ENCODE measurements at places on chromosomes 1 and 21. TPM values are rescaled to one million over a fixed set of nuclear protein-coding genes. Genes with fewer than 3 reads are reported as not detected.

The PRAMEF9 gene
- total RNA-seq, result not detected

DNA sequence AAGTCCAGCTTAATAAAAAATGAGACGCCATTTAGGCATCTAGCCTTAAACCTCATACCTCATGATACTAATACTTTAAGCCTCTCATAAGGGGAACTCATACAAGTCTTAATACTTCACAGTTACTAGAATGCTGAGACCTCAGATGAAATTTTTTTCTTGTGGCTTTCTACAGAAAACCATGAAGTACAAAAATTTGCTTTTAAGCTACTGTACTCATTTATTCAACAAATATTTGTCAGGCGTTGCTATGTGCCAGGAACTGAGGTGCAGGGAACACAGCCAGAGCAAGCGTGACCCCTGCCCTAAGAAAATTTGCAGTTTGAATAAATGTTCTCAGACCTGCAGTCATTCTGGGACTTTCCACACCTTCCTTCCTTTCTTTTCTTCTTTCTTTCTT is 150.6 kb downstream of the MRPL39 start:
- H3K27me3 ChIP-seq, result no peaks in the 10 kb centered on the region
- H3K27ac ChIP-seq, result peak overlapping the region; percentile 75
- H3K4me3 ChIP-seq, result no peak overlapping the region
- H3K4me1 ChIP-seq, result peaks cover 9% of the 10 kb centered on the region

DNA sequence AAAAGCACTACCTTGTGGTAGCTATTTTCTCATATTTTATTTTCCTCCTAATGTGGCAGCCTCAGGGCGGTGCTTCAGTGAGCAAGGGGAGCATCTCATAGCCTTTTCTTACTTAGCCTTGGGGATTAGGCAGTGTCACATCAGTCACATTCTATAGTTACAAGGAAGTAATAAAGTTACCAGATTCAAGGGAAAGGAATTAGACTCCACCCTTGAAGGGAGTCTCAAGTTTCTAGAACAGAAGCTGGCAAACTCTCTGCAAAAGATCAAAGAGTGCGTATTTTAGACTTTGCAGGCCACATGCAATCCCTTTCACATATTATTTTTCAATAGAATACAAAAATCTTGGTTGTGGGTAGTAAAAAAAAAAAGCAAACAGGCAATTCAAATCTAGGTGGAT is 350.4 kb downstream of the AMY1C start:
- no peaks in the 10 kb centered on the region for H3K27me3 ChIP-seq
- no peak for DNase-seq
- no peaks in the 10 kb centered on the region for H3K4me1 ChIP-seq
- no peaks in the 10 kb centered on the region for H3K36me3 ChIP-seq
- H3K4me3 ChIP-seq, result no peak overlapping the region
- no peak overlapping the region for H3K27ac ChIP-seq

The AUNIP gene
- 0.50 TPM for total RNA-seq

The DCDC2B gene
- not detected for total RNA-seq

GRCh38 chr21:27152996-27153395 is 186.1 kb upstream of the ADAMTS5 start:
- no peak overlapping the region for H3K27ac ChIP-seq
- no peak overlapping the region for H3K4me3 ChIP-seq
- H3K36me3 ChIP-seq, result no peaks in the 10 kb centered on the region

DNA sequence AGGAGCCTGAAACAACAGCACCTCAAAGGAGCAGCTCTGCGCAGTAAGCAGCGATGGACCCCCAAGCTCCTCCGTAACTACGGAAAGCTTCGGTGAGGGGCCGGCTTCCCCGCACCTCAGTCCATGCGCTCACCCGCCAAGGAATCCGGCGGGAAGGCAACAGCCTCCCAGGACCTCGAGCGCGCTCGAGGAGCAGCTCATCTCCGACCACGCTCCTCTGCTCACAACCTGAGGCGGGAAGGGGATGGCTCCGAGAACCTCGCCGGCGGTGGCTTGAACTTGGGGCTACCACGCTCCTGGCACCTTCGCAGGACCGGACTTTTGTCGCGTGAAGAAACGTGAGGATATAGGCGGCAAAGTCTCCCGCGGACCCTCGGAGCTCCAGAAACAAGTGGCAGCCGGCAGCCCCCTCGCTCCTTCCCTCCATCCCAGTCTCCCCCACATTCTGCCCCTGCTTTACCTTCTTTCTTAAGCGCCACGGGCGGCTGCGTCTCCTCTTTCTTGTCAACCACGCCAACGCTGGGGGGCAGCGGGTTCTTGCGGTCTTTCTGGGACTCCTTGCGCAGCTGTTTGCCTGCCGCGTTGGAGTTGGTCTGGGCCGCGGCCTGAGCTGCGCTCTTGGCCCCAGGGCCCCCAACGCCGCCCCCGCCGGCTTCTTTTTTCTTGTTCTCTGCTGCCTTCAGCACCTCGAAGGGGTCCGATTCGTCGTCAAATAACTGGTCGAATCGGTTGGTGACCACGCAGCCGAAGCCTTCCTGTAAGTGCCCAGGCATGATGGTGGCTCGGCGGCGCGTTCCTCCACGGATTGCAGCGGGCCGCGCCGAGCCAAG is 459 bp downstream of the SERBP1 start:
- H3K4me3 ChIP-seq, result peak overlapping the region; percentile 80
- DNase-seq, result peak; percentile 36
- H3K27ac ChIP-seq, result peak overlapping the region; percentile 98
- peaks cover 17% of the 10 kb centered on the region for H3K36me3 ChIP-seq

The MIXL1 gene
- total RNA-seq, result 0.58 TPM

GRCh38 chr21:45309987-45310381 is 22.3 kb upstream of the POFUT2 start:
- no peaks in the 10 kb centered on the region for H3K27me3 ChIP-seq
- no peak overlapping the region for H3K4me3 ChIP-seq
- no peak overlapping the region for H3K27ac ChIP-seq
- no peaks in the 10 kb centered on the region for H3K36me3 ChIP-seq

The RAB3B gene
- 0.03 TPM for total RNA-seq

DNA sequence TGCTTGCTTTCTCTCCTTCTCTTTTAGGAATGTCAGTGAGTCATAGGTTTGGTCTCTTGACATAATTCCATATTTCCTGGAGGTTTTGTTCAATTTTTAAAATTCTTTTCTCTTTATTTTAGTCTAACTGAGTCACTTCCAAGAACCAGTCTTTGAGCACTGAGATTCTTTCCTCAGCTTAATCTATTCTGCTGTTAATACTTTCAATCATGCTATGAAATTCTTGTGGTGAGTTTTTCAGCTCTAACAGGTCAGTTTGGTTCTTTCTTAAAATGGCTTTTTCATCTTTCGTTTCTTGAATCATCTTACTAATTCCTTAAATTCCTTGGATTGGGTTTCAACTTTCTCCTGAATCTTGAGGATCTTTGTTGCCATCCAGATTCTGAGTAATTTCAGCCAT is 321.0 kb downstream of the PTBP2 start:
- no peaks in the 10 kb centered on the region for H3K4me1 ChIP-seq
- H3K36me3 ChIP-seq, result no peaks in the 10 kb centered on the region
- no peak for DNase-seq

GRCh38 chr1:180631194-180631765 is 542 bp upstream of the XPR1 start:
- no peaks in the 10 kb centered on the region for H3K36me3 ChIP-seq
- H3K4me3 ChIP-seq, result no peak overlapping the region
- peak overlapping the region; percentile 92 for H3K27ac ChIP-seq
- H3K4me1 ChIP-seq, result peaks cover 3% of the 10 kb centered on the region

DNA sequence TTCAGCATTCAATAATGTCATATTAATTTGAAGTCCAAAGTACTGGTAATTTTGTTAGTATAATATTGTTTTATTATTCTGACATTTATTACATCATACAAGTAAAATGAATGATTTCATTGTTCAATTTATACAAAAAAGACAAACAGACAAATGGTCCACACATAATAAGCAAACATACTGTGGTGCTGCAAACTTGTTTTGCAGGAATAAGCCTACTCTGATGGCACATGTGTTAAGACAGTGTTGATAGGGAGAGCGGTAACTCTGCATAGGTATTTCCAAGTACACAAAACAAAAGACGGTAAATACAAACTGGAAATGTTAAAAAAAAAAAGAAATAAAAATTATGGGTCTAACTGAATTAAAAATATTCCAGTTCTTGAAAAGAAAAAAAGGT is 59.7 kb upstream of the DPYD start:
- no peaks in the 10 kb centered on the region for H3K4me1 ChIP-seq
- H3K27ac ChIP-seq, result no peak overlapping the region
- H3K4me3 ChIP-seq, result no peak overlapping the region
- H3K36me3 ChIP-seq, result no peaks in the 10 kb centered on the region
- no peak for DNase-seq

GRCh38 chr1:8142955-8143629 is 117.0 kb upstream of the ERRFI1 start:
- no peak overlapping the region for H3K4me3 ChIP-seq
- H3K4me1 ChIP-seq, result peaks cover 13% of the 10 kb centered on the region
- no peak overlapping the region for H3K27ac ChIP-seq
- H3K36me3 ChIP-seq, result no peaks in the 10 kb centered on the region
- no peaks in the 10 kb centered on the region for H3K27me3 ChIP-seq

DNA sequence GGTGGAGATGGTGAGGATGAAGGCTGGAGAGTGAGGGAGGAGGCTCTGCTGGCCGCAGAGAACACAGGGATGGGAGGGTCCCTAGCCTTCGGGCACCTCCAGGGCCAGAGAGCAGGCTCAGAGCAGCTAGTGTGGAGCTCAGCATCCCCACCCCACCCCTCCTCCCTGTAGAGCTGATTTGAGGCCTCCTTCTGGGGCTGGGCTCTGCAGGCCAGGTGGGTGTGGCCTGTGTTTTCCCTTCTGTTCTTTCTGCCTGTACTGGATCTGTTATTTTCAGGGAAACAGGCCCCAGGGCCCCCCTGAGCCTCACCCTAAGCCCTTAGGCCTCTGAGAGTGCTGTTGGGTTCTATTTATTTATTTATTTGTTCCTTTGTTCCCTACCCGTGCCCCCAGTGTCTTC is 44.8 kb downstream of the TMCC2 start:
- H3K27ac ChIP-seq, result no peak overlapping the region
- no peaks in the 10 kb centered on the region for H3K36me3 ChIP-seq
- H3K27me3 ChIP-seq, result no peaks in the 10 kb centered on the region
- H3K4me1 ChIP-seq, result peaks cover 33% of the 10 kb centered on the region

GRCh38 chr1:244118109-244118761 is 67.2 kb downstream of the ZBTB18 start:
- H3K27ac ChIP-seq, result no peak overlapping the region
- DNase-seq, result no peak
- H3K27me3 ChIP-seq, result no peaks in the 10 kb centered on the region
- no peak overlapping the region for H3K4me3 ChIP-seq

- H3K27ac ChIP-seq, result no peak overlapping the region
- H3K36me3 ChIP-seq, result no peaks in the 10 kb centered on the region
- DNase-seq, result no peak
- H3K4me3 ChIP-seq, result no peak overlapping the region
- H3K27me3 ChIP-seq, result peaks cover 2% of the 10 kb centered on the region
Observed at GRCh38 chr1:204350857-204351573, 8.7 kb downstream of the PLEKHA6 start.

- H3K4me3 ChIP-seq, result no peak overlapping the region
- no peaks in the 10 kb centered on the region for H3K27me3 ChIP-seq
- no peak for DNase-seq
- peaks cover 7% of the 10 kb centered on the region for H3K4me1 ChIP-seq
- H3K27ac ChIP-seq, result no peak overlapping the region
Observed at GRCh38 chr1:151701515-151701914, 15.1 kb downstream of the CELF3 start.

DNA sequence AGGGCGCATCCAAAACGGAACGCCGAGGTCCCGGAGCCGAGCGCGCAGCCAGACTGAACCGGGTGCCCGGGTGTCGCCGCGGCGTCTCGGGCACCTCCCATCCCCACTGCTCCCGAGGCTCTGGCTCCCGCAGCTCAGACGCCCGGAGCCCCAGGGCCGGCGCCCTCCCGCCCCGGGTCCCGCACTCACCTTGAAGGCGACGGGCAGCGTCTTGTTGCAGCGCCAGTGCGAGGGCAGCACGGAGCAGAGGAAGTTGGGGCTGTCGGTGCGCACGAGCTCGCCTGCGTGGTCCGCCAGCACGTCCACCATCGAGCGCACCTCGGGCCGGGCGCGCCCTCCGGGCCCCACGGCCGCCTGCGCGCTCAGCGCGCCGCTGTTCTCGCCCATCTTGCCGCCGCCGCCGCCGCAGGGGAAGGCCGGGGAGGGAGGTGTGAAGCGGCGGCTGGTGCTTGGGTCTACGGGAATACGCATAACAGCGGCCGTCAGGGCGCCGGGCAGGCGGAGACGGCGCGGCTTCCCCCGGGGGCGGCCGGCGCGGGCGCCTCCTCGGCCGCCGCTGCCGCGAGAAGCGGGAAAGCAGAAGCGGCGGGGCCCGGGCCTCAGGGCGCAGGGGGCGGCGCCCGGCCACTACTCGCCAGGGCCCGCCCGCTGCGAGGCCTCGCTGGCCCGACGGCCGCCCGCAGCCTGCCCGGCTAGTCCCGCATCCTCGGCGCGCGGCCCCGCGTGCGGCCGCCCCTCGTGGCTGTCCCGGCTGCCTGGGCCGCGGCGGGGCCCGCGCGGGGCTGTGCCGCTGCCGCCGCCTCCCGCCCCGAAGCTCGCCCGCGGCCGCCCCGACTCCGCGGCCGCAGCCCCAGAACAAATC is 447 bp downstream of the RUNX3 start:
- peak overlapping the region; percentile 94 for H3K4me3 ChIP-seq
- DNase-seq, result peak; percentile 68
- peaks cover 67% of the 10 kb centered on the region for H3K4me1 ChIP-seq
- H3K36me3 ChIP-seq, result peaks cover 32% of the 10 kb centered on the region

- no peaks in the 10 kb centered on the region for H3K4me1 ChIP-seq
- DNase-seq, result no peak
- H3K4me3 ChIP-seq, result no peak overlapping the region
- no peaks in the 10 kb centered on the region for H3K36me3 ChIP-seq
- no peaks in the 10 kb centered on the region for H3K27me3 ChIP-seq
Observed at GRCh38 chr1:4176841-4177240, 276.8 kb upstream of the C1orf174 start.

GRCh38 chr1:20194224-20194623 is 7.9 kb upstream of the PLA2G2C start:
- no peak for DNase-seq
- H3K36me3 ChIP-seq, result no peaks in the 10 kb centered on the region
- peaks cover 7% of the 10 kb centered on the region for H3K4me1 ChIP-seq
- H3K4me3 ChIP-seq, result no peak overlapping the region

The TBX19 gene
- total RNA-seq, result 5.3 TPM

The OR2T2 gene
- not detected for total RNA-seq

The CD5L gene
- total RNA-seq, result not detected

The FDPS gene
- total RNA-seq, result 105 TPM

The SLAMF8 gene
- 2.8 TPM for total RNA-seq

GRCh38 chr1:99228153-99228552 is 36.1 kb upstream of the PLPPR4 start:
- no peak for DNase-seq
- no peak overlapping the region for H3K4me3 ChIP-seq
- H3K36me3 ChIP-seq, result no peaks in the 10 kb centered on the region
- no peaks in the 10 kb centered on the region for H3K4me1 ChIP-seq
- no peaks in the 10 kb centered on the region for H3K27me3 ChIP-seq

DNA sequence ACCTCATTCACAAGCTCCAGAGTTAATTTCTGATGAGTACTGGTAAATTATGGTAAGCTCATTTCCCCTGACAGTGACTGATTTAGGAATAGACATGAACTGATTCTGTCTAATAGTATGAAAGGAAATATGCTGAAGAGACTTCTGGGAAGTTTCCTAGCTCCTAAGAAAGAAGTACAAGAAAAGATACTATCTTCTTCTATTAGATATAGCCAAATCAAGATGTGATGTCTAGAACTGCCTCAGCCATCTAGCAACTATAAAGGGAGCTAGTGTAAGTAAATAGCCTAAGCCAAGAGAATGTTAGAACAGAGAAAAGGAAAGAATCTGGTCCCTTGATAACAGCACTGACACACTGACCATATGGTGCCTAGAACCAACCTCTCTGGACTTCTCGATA is 10.7 kb upstream of the PHTF1 start:
- no peaks in the 10 kb centered on the region for H3K4me1 ChIP-seq
- DNase-seq, result no peak
- no peak overlapping the region for H3K4me3 ChIP-seq
- peaks cover 33% of the 10 kb centered on the region for H3K36me3 ChIP-seq
- no peaks in the 10 kb centered on the region for H3K27me3 ChIP-seq
- no peak overlapping the region for H3K27ac ChIP-seq
